Lung microvascular endothelial cell (primary cell): ENCODE measurements at places on chromosomes 2 and 18.

GRCh38 chr2:89850881-89851582 is 1159.6 kb downstream of the RPIA start:
- DNase-seq = no peak

GRCh38 chr2:224938651-224939182 is 103.6 kb downstream of the DOCK10 start:
- peak; percentile 98 for DNase-seq

DNA sequence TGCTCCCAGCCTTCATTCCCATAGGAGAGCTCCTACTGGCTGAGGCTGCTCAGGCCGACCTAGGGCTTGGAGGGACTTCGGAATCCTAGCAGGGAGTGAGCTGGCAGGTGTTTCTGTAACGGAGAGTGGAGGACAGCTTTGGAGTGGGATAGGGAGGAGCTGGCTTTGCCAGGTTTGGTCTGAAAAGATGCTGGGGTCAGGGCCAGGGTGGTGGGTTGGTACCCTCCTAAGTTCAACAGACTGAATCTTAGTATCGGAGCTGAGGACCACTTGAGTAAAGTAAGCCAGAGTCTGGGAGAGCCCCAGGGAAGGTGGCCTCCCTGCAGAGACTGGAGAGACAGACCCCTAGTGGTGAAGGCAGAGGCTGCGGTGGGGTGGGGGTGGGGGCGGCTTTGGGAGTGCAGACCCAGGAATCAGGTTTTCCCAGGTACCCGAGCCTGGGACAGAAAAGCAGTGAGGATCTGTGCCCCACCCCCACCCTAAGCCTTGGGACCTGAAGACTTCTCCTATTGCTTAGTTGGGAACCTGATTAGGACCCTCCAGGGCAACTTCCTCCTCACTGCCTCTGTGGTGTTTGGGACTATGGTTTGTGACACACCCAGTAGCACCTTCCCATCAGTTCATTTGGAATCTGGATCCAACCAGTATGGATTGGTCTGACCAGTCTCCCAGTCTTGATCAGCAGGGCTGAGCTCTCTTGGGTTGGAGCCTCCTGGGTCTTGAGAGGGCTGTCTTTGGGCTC is 3.0 kb downstream of the CNNM4 start:
- no peak for DNase-seq

GRCh38 chr18:35971661-35972196 is 750 bp upstream of the RMP24 start:
- DNase-seq = no peak
